ENCODE measurements at places on chromosomes 16 and 17. TPM values are rescaled to one million over a fixed set of nuclear protein-coding genes. Genes with fewer than 3 reads are reported as not detected.

The APOH gene
- total RNA-seq, result not detected

The TEKT1 gene
- not detected for total RNA-seq

The RPS2 gene
- total RNA-seq, result 5,088 TPM

GRCh38 chr17:38355251-38355650 lies 3.6 kb downstream of the SOCS7 start:
- no peak for DNase-seq

GRCh38 chr17:19800571-19800970 lies 52.5 kb upstream of the ALDH3A1 start:
- DNase-seq, result no peak

DNA sequence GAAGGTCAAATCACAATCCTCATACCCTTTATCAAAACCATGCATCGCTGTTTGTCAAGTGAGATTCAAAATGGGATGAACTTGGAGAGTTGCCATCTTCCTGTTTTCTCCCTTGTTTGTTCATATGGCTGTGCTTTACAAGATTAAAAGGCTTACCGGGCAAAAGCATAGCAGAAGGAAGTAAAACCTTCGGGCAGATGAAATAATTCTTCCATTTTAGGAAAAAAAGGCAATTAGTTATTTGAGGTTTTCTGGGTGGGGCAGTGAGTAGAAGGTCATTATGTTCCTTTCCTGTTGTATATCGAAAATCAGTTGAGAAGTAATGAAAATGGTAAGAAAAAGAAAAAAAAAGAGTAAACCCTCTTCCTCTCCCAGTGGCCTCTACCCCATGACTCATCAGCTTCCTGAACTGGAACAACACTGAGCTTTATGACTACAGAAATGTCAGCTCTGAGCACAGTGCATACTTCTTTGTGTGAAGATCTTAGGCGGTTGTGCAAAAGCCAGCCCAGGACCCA lies 369.2 kb downstream of the CDH13 start:
- peak; percentile 92 for DNase-seq

All from HT1080 (cell line).